ENCODE measurements at places on chromosomes 13 and 19.

GRCh38 chr13:107680115-107680514 lies 535.2 kb downstream of the LIG4 start:
- no peak for DNase-seq

DNA sequence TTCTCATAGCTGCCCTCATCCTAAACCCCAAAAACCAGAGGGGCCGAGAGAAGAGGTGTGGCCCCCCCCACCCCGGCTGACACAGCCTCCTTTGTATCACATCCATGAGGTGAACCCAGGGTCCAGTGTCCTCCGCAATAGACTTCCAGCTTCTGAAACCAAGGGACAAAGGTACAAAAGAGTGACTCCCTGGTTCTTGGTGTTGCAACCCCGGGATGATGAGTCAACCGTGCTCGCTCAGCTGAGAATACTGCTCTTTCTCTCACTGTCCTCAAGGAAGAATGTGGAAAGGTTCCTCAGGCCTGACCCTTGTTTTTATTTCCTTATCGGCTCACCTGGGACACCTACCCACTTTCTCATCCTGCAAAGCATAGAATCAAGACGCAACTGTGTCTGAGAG lies 5.5 kb downstream of the SLC15A1 start:
- DNase-seq, result no peak

GRCh38 chr13:112220925-112221324 lies 154.0 kb downstream of the SOX1 start:
- no peak for DNase-seq

DNA sequence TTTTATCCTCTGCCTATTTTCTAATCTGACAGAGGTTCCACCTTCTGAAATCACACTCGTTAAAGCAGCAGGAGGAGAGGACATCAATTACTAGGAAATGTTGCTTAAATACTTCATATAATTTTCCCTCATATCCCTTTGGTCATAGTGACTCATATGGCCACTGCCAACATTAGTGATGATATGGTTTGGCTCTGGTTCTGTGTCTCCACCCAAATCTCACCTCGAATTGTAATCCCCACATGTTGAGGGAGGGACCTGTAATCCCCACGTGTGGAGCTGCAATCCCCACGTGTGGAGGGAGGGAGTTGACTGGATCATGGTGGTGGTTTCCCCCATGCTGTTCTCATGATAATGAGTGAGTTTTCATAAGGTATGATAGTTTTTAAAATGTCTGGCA lies 618.4 kb upstream of the SLITRK5 start:
- DNase-seq, result no peak

DNA sequence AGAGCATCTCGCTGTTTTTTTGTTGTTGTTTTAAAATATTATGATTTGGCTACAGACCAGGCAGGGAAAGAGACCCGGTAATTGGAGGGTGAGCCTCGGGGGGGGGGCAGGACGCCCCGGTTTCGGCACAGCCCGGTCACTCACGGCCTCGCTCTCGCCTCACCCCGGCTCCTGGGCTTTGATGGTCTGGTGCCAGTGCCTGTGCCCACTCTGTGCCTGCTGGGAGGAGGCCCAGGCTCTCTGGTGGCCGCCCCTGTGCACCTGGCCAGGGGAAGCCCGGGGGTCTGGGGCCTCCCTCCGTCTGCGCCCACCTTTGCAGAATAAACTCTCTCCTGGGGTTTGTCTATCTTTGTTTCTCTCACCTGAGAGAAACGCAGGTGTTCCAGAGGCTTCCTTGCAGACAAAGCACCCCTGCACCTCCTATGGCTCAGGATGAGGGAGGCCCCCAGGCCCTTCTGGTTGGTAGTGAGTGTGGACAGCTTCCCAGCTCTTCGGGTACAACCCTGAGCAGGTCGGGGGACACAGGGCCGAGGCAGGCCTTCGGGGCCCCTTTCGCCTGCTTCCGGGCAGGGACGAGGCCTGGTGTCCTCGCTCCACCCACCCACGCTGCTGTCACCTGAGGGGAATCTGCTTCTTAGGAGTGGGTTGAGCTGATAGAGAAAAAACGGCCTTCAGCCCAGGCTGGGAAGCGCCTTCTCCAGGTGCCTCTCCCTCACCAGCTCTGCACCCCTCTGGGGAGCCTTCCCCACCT lies 183.3 kb downstream of the KDM4B start:
- DNase-seq, result no peak

DNA sequence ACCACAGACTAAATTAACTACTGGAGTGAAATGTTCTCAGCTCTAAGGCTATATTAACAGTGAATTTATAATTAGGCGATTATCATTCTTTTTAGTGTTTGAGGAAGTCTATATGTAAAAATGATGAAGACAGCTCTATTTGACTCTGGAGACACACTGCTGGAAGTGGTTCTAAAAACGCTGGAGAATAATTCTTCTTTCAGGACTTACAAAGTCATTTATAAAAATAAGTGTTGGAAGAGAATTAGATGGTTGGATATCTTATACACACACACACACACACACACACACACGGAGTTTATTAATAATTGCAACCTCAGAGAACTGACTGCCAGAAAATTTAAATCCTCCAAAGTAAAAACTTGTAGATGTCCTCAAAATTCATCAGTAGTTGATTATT lies 1171.3 kb downstream of the EFNB2 start:
- no peak for DNase-seq

DNA sequence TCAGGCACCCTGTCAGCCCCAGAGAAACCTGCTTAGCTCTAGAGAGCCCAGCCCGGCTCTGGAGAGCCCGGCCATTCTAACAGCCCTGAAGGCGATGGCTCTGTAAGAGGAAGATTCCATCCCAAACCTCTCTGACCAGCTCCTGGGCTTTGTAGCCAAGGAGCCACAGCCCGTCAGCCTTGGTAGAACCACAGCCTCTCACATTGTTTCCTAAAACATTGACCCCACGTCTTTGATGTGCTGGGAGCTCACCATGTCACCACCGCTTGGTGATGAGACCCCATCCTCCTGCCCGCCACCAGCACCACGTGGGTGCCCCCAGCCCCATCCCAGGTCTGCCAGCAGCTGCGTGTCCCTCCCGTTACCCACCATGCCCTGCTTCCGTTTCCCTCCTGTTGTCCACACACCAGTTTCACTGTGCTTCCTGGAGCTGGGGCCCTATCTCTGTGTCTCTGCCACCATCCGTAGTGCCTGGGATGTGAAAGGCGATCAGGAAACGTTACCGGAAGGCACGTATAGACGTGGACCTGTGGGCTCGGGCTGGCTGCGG lies 94.2 kb upstream of the MCF2L start:
- DNase-seq, result no peak

- no peak for DNase-seq
These were observed 635 bp upstream of the PCCA start for GRCh38 chr13:100088273-100088643.

GRCh38 chr19:16143399-16144215 lies at the start of gene HSH2D:
Gene HSH2D (plus strand): TSS chr19:16143685. CDS start chr19:16148751, 5,066 bp downstream.
- peak; percentile 24 for DNase-seq

GRCh38 chr13:44421853-44422525 lies 48.4 kb downstream of the SERP2 start:
- DNase-seq, result no peak

- no peak for DNase-seq
These were observed 42.9 kb downstream of the WASF3 start for GRCh38 chr13:26600343-26600742.

DNA sequence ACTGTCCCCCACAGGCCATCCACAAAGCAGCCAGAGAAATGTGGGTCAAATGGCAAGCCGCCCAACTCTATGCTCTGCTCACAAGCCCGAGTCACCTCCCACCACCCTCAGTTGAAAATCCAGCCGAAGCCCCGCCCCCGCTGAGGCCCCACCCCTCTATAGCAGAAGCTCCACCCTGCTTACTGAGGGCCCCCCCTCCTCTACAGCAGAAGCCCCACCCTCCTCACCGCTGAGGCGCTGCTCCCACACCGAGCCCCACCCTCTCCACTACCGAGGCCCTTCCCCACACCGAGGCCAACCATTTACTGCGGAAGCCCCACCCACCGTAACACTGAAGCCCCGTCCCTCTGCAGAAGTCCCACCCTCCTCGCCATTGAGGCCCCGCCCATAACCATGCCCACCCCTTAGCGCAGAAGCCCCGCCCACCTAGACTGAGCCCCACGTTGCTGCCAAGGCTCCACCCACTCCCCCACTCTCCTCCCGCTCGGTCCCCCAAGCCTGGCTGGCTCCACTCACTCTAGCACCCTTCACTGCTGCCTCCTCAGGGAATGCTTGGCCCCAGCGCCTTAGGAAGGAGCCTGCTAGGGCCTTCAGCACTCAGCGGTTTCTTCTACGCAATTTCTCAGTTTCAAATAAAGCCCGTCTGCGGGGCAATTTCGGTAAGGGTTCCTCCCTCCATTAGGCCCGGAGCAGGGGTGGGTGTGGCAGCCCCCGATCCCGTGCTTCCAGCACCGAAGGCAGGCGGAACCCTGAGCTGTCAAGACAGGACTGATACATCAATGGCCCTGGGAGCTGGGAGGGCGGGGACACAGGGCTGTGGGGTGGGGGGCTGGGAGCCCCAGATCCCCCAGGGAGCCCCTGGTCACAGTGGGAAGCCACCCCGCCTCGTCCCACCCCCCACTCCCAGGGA lies 9.0 kb upstream of the MYDGF start:
- DNase-seq, result no peak

DNA sequence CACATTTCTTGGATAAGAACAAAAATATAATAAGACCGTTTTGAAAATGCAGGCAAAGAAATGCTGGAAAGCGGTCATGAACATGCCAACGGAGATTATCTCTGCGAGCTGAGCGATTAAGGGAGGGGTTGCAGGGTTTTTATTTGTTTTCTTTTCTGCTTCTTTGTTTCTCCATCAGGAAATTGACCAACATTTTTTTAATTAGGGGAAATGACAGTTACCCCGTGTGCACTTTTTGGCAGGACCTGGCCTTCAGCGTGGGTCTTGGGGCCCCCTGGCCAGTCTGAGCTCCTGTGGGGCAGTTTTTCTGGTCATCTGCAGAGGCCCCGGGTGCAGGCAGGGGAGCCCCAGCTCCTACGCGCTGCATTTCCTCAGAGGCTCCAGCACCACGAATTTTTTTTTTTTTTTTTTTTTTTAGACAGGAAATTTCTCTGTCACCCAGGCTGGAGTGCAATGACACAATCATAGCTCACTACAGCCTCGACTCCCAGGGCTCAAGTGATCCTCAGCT lies 31.3 kb upstream of the HOMER3 start:
- DNase-seq, result no peak

DNA sequence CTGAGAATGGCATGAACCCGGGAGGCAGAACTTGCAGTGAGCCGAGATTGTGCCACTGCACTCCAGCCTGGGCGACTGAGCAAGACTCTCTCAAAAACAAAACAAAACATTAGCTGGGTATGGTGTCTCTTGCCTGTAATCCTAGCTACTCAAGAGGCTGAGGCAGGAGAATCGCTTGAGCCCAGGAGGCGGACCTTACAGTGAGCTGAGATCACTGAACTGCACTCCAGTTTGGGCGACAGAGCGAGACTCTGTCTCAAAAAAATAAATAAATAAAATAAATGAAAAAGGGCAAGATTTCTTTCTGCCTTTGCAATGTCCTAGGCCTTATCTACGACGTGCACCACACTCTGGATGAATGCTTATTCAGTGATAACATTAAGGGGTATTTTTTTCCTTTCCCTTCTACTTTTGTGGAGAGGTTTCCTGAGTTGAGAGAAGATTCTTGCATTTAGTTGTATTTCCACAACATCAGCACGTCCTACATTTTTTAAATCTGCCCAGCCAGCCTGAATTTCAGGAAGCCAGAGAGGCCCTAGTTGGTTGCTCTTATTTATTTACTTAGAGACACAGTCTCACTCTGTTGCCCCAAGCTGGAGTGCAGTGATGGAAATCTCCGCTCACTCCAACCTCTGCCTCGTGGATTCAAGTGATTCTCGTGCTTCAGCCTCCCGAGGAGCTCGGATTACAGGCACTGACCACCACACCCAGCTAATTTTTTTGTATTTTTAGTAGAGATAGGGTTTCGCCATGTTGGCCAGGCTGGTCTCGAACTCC lies 26.1 kb upstream of the OR1M1 start:
- no peak for DNase-seq

- no peak for DNase-seq
These were observed 42.5 kb downstream of the EDNRB start for GRCh38 chr13:77876176-77876575.

DNA sequence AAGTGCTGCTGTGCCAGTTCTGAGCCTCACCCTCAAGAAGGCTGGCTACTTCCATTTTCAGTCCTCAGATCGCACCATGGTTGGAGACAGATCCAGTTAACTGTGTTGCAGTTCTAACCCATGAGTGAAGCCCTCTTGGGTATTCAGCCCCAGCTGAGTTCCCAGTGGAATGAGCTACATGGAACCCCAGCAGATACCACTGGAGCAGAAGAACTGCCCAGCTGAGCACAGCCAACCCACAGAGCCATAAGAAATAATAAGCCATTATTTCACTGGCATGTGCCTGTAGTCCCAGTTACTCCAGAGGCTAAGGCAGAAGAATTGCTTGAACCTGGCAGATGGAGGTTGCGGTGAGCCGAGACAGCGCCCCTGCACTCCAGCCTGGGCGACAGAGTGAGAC lies 59.9 kb downstream of the LATS2 start:
- no peak for DNase-seq

GRCh38 chr13:31827707-31828106 lies 88.4 kb downstream of the RXFP2 start:
- DNase-seq, result no peak

- no peak for DNase-seq
These were observed 121.0 kb upstream of the PCDH9 start for GRCh38 chr13:67351114-67351513.

DNA sequence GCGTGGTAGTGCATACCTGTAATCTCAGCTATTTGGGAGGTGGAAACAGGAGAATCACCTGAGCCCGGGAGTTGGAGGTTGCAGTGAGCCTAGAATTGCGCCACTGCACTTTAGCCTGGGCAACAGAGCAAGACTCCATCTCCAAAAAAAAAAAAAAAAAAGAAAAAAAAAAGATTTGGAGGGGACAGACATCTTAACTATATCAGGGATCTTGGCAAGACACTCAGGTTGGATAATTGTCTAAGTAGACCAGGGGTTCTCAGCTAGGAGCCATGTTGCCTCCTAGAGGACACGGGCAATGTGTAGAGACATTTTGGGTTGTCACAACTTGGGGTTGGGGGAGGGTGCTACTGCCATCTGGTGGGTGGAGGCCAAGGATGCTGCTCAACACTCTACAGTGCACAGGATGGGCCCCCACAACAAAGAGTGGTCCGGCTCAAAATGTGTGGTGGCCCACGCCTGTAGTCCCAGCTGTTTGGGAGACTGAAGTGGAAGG lies 1.9 kb upstream of the ZNF580 start:
- no peak for DNase-seq

- DNase-seq, result no peak
These were observed 354.6 kb downstream of the RBM26 start for GRCh38 chr13:79051472-79051871.

- DNase-seq, result no peak
These were observed 261.0 kb downstream of the GPC5 start for GRCh38 chr13:91659256-91660075.

DNA sequence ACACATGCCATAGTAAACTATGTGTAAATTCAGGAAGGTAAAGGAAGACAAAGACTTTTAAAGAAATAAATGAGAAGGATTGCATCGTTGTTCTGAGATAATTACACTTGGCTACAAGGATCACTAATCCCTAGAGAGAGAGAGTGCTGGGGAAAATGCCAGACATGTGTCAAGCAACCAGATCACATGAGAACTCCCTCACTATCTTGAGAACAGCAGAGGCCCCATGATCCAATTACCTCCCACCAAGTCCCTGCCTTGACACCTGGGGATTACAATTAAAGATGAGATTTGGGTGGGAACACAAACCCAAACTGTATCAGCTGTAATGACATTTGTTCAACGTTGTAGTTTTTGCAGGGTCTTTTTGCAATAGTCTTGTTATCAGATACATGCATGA lies 1600.9 kb upstream of the MIR17HG start:
- DNase-seq, result no peak

- DNase-seq, result no peak
These were observed 600 bp downstream of the UBE2S start for GRCh38 chr19:55406826-55407549.
